ENCODE measurements at places on chromosomes 2 and 18.

DNA sequence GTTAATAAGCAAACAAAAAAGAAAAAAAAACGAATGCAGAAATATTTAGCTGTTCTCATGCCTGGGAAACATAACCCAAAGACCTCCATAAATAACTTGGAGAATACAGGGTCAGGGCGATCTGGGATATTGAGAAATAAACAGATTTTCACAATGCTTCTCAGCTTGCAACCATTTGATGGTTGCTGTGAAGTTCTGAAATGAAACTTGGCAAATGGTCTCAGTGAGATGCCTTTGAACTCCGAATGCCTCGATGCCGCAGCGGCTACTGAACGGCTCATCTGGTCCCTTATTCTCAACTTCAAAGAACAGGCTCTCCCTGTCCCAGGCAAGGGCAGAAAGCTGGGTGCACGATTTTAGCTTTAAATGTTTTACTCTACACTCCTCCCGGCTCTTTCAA lies 78.1 kb downstream of the ZNF516 start:
- DNase-seq = peak; percentile 57

GRCh38 chr2:180938451-180938850 lies 42.0 kb upstream of the UBE2E3 start:
- DNase-seq = peak; percentile 23

- DNase-seq = no peak
Measured at GRCh38 chr2:105383432-105384166, 15.3 kb downstream of the FHL2 start.

DNA sequence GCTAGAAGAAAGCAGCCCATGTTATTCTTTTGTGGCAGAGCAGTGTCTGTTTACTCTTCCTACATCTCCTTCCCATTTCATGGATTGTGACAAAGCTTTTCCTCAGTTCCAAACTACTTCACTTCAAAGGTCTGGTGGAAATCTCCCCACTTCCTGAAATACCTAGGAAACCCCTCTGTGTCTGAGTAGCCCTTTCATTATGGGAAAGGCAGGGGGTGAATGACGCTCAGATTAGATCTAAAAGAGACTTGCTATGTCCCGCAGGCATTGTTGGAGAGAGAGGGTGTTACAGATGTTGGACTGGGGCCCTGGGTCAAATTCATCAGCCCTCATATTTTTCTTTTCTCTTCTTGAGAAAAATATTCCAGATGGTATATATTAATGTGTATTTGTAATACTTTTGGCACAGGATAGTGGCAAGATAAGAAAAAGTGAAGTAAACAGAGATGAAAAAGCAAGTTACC lies 675.0 kb downstream of the IRS1 start:
- DNase-seq = peak; percentile 23

DNA sequence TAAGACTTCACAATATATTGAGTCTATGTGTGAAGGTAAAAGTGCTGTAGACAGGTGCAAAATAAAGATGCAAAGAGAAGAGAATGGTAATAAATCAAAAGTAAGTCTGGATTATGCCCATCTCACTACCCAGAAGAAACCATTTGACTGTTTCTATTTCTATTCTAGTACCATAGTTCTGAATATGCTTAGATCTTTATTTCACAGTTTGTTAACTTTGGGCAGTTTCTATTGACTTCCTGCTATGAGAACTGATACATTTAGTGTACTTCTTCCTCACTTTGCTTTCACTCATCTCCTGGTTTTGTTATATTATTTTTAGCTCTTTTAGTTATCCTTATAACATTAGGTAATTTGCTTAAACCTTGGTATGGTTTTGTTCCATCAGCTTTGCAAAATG lies 94.9 kb downstream of the HS1BP3 start:
- no peak for DNase-seq

Measured in GM04504 (cell line).